NCI-H1694 (cell line): ENCODE measurements at places on chromosomes 4 and X.
A peak's percentile ranks its signal among the peaks of the same experiment; 100 is the strongest.

GRCh38 chrX:95662200-95662599 lies 1022.4 kb upstream of the DIAPH2 start:
- DNase-seq: no peak

DNA sequence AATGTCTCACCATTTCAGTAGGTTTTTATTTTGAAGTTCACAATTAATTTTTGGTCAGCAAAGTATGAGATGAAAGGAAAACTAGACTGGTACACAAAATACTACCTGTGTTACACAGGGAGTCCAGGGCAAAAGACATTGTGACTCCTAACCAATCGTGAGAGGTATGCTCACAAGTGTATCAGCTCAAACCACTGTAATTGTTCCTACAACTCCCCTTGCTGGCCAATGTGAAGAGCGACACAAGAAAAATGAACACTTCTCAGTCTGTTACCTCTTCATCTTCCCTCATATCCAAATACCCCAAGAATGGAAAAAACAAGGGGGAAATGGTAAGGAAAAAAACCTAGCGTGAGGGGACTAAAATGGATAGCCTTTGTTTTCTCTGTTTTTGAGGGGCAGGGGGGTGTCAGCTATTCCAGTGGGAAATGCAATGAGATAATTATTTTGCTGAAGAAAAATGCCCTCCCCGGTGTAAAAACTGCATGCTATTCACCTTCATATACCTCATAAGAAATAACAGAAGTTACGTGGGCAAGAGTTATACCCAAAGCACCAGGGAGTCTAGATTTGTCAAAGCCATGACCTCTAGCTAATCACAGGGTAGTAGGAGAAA lies 30.6 kb upstream of the NSUN7 start:
- no peak for DNase-seq

DNA sequence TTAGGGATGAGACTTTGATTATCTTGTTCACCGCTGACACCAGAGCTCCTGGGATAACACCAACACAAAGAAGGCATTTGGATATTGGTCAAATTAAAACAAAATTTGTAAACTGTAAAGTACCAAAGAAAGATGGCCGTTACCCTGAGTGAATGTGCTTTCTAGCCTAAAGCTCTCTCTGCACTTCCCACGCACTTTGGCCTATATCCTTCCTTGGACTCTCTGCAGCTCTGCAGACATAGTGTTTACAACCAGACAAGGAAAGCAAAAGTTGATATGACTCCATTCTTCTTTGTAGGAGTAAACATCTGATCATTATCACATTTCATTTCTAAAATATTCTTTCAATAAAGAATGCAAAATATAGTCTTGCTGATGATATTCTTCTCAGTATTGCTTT lies 44.8 kb upstream of the PITX2 start:
- no peak for DNase-seq

DNA sequence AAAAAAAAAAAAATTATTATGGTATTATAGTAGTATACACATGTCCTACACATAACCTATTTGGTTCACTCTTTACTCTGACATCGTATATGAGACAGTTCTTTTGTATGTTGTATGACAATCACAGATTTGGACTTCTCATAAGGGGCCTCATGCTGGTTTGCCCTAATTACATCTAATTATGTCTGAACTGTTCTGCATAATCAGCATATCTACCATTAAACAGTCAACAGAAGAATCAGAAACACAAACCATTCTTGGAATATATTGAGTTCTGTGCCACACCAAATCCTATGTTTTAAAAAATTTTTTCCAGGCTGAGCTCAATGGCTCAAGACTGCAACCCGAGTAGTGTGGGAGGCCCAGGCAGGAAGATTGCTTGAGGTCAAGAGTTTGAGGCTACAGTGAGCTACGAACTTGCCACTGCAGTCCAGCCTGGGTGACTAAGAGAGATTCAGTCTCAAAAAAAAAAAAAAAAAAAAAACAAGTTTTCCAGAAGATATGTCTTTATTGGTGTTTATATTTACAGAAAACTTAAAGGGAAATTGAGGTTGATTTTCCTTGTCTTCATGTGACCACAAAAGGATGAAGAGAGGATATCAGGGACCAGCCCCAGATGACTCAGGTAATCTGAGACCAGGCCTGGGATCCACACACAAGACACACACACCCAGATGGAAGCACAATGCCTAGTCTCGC lies 22.2 kb downstream of the TRIM61 start:
- no peak for DNase-seq

- peak; percentile 91 for DNase-seq
These were observed 47.1 kb upstream of the TSPAN7 start for GRCh38 chrX:38514016-38514854.

GRCh38 chrX:136598631-136599030 lies 49.3 kb upstream of the CD40LG start:
- DNase-seq: no peak

DNA sequence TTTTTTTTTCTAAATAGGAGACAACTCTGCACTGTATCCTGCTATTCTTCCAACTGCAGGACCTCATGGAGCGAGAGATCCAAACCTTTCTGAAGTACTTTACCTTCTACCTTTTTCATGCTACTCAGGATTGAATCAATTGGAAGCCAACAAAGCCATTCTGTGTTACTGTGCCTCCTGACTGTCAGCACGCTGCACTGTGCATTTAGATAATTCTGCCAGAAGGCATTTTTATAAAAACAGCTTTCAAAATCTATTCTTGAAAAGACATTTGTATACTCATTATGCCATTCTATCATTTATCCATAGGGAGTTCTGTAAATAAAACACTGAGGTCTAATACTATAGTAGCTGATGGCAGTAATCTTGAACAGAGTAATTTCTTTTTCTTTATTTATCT lies 142.8 kb downstream of the SLIT2 start:
- no peak for DNase-seq

DNA sequence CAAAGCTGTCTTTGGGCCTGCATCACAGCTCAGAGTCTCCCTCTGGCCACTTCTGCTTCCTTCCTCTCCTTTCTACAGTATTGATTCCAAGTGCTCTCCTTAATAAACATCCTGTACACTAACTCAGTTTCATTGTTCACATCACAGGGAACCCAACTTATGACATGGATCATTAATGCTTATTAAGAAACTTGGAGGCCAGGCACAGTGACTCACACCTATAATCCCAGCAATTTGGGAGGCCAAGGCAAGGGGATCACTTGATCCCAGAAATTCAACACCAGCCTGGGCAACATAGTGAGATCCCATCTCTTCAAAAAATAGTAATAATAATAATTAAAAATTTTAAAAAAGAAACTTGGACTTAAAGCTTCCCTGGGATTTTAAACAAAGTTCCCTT lies 89.2 kb upstream of the EFHC2 start:
- no peak for DNase-seq

DNA sequence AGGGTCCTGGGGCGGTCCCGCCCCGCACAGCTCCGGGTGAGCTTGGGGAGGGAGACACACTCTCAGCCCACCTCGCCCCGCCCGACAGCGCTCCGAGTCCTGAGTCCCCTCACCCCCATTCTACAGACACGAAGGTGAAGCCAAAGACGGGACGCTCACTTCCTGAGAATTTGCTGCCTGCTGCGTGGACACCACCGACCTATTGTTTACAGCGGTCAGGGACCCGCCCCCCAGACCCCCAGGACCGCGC lies 796 bp upstream of the ZNF141 start:
- no peak for DNase-seq

DNA sequence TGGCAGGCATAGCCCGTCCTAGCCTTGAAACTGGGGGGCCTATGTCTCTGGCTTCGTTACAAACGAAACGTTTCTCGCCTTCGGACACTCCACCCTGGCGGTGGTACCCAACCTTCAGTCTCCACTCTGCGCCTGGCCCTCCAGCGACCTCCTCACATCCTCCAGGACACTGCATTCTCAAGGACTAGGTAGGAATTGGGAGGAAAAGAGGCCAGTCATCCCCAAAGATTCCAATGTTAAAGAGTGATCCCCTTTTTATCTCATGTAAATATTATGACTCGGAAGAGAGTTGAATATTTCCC lies 2.1 kb upstream of the NKX6-1 start:
- DNase-seq: no peak

DNA sequence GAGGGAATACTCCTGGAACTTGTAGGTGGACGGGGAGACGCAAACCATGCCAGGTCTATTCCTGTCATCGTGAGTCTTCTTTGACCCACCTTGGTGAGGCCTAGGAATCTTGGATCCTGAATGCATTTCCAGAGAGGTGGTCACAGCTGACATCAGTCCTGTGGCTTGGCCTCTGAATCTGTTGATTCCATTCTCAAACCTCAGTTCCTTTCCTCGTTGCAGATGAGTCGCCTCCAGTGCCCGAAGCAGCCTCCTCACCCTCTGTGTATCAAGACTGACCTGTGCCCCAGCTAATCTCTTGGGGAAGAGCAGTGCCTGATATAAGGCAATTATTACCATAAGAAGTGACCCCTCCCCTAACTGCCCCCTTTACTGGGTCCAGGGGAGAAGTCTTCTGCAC lies 118.1 kb downstream of the SMIM20 start:
- DNase-seq: no peak

DNA sequence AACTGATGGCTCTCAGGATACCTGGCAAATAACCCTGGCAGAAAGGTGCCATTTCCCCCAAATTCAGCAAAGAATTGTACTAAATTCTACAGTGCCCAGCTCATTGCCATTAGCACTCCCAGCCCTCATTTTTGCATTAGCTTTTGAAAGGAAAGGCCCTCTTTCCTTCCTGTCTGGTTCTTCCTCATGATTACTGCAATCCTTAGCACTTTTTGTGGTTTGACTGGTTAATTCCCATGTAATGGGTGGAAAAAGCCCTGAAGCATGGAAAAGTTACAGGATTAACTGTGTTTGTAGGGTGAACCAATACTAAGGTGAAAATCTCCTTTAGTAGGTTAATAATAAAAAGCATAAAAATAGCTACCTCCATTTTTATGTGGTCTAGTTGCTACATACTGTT lies 139.5 kb downstream of the NPNT start:
- DNase-seq: no peak

- DNase-seq: no peak
These were observed 9.2 kb upstream of the ABLIM2 start for GRCh38 chr4:8167815-8168214.

DNA sequence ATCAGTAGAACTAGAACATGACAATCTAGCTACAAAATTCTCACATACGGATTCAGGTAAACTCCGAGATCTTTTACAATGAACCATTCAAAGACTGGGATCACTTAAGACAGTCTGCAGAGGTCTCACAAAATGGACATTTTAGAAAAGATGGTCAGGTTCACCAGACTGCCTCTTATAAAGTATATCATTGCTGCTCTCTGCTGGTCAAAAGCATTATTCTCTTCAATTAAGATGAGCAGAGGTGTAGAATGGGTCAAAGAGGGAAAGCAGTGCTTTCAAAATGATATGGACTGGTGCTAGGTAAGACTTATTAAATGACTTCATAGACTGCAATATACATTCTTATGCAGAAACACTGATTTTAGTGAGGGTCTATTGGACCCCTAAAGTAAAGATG lies 434.7 kb downstream of the PACRGL start:
- peak; percentile 32 for DNase-seq

DNA sequence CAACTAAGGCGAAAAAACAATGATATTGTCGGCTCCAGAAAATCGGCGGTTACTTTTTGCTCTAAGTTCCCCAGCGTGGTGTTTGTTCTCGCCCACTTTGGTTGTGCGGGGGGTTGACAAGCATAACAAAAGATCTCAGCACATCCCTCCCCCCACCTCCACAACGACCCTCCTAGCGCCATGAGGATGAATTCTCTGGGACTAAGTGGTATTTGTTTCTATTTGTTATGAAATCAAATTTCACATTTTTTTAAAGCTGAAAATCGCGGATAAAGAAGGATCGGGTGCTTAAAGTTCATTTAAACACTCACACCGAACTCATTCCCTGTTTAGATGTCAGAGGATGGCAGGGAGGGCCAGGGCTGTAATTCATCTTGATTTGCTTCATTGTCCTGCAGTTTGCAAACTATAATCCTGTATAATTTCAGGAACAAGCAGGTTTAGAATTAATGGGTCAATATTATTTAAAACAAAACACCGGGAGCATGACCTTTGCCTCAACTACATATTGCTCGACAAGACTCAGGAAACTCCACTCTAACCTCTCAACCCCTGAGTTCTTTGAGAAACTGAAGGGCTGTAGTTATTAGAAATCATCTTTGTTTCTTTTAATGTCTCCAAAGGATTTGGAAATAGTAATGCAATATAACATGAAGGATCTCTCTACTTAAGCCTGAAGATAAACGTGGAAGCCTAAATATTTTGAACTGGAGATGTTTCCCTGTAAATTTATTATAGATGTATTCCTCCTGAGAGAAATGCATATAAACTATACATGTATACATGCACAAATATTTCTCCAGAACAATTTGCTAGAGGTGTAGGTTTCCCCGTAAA lies 6.4 kb downstream of the PITX2 start:
- DNase-seq: no peak

- no peak for DNase-seq
These were observed 346.3 kb upstream of the PPARGC1A start for GRCh38 chr4:24236120-24236519.

DNA sequence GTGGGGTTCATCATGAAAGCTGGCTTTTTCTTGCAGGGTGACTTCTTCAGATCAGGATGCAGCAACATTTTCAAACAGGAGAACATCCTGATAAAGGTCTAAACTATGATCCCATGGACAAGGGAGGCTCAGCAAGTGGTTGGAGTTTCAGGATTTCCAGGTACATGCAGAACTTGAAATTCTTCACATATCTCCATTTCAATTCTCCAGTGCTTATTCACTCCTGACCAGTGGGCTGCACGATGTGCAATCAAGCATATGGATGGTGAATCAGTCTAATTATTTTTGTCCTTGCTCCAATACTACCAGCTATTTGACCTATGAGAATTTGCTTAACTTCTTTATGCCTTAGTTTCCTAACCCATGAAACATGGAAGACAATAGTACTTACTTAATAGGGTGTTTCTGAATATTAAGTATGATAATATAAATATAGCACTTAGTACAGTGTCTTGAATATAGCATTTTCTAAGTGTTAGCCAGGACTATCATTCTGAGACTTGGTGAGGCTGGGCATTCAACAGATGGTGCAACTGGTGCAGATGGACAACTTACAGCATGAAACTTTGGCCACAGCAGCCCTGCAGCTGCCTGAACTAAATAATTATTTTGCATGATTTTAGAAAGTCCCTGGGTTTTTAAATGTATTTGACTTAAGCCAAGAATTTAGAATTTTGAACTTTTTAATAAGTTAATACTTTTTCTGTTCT lies 92.4 kb downstream of the HPGD start:
- DNase-seq: no peak

DNA sequence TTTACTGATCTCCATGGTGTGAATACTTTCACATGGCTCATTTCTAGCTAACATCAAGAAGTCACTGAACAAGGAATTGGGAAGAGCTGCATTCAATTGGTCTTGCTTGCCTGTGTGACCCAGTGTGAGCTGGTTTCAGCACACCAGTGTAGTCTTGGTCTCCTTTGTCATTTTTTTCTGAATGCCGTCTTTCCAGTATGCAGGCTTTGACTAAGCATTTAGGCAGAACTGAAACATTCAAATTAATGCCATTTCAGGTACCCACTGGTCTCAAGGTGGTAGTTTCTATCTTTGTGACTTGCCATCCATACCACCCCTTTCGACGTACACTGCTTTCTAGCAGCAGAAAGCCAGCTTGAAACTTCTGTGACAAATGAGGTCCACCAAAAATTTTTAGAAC lies 550.5 kb upstream of the BOD1L1 start:
- DNase-seq: no peak

GRCh38 chr4:13881892-13882291 lies 254.4 kb upstream of the BOD1L1 start:
- DNase-seq: no peak
